ENCODE measurements at places on chromosomes 16 and 17.

DNA sequence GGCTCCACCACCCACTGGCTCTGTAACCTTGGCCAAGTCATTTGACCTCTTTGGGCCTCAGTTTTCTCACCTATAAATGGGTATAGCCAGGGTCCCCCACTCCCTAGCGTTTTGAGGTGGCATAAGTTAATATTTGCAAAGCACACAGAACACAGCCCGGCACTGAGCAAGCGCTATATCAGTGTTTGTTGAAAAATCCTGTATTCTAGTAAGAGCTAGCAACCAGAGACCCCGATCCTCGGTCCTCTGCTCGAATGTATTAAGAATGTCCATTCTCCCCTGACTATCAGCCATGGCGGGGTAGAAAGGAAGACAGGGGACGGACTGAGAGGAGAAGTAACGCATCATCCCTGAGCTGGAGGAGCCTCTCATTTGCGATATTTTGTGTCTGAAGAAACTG, 131.2 kb downstream of the IRF8 start:
- no peak for DNase-seq

DNA sequence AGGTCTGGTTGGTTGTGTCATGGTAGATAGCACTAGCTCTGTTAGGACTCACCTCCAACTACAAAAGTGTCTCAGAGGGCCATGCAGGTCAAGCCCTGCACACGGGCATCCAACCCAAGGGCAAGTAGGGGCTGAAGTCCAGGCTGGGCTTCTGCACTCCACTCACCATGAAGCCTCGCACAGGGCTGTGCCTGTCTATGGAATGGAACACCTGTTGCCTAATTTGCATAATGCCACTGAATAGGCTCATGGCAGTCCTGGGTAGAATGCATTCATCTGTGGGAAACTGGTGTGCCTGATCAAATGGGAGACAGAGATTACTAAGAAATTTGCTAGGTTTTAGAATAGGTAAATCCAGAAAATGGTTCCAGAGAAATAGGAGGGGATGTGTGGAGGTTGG, 8.0 kb upstream of the AKAP1 start:
- no peak for DNase-seq

GRCh38 chr16:2586241-2586640, 48.4 kb downstream of the PDPK1 start:
- no peak for DNase-seq

DNA sequence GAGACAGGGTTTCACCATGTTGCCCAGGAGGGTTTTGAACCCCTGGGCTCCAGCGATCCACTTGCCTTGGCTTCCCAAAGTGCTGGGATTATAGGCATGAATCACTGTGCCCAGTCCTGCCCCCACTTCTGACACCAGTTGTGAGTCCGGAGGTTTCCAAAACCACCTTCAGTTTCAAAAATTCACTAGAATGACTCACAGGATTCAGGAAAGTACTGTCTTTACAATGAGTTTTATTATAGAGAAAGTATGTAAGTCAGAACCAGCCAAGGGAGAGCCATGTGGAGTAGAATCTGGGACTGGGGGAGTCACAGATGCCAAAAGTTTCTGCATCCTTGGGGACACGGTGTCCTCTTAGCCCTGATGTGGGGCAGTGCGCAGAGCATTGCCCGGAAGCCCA, 55.1 kb downstream of the PLD6 start:
- DNase-seq: no peak

GRCh38 chr16:11950388-11950787, 8.5 kb upstream of the NPIPB2 start:
- DNase-seq: no peak

DNA sequence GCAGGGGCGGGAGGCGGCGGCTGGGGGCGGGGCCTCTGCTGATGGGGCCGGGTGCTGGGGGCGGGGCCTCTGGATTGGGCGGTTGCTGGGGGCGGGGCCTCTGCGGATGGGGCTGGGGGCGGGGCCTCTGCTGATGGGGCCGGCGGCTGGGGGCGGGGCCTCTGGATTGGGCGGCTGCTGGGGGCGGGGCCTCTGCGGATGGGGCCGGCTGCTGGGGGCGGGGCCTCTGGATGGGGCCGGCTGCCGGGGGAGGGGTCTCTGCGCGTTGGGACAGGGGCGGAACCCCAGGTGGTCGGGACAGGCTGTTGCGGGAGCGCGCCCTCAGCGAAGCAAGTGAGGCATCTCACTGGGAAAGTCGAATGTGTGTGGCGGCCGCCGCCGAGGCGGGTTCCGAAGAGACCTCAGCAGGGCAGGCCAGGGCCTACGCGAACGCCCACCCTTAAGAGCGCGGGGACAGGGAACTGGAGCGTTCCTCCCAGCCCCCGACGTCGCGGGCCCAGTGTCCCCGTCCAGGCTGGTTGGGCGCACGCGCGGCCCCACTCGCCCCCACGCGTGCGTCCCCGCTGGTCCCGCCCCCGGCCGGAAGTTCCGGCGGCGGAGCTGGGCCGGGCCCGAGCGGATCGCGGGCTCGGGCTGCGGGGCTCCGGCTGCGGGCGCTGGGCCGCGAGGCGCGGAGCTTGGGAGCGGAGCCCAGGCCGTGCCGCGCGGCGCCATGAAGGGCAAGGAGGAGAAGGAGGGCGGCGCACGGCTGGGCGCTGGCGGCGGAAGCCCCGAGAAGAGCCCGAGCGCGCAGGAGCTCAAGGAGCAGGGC, at the start of gene STUB1:
Gene STUB1, plus strand, starts transcription at position 597 of the 811 bp plus-strand sequence. Its CDS starts 116 bp downstream, at position 713.
- DNase-seq: peak; percentile 63

DNA sequence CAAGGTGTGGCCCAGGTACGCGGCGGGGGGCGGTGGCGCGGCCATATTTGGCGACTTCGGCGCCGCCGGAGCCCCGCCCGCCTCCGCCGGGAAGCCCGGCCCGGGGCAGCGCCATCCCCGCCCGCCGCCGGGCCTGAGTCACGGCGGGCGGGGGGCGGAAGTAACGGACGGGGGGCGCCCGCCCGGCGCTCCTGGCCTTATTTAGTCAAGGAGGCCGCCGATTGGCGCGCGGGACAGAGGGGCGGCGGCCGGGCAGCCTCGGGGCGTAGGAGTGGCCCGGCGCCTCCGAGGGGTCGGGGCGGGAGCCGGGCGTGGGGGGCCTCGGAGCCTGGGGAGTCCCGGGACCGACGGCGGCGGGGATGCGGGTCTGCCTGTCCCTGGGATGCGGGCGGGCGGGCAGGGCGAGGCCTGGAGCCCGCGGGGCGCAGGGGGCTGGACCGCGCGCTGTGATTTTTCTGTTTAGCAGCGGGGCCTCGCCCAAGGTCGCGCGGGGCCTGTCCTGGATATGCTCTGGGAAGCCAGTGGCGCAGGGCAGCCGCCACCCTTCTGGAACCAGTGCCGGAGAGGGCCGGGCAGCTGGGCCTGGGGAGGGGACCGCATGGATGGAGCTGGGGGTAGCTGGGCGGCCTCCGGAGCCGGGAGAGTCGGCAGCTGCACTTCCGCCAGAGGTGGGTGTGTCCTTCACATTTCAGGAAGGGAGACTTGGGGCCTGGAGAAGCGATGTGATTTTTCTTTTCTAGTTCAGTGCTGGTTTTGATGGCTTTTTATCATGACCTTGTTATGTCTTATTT, 2.3 kb upstream of the ACTG1 start:
- peak; percentile 41 for DNase-seq

GRCh38 chr16:49292413-49292812, 10.8 kb upstream of the CBLN1 start:
- no peak for DNase-seq

- DNase-seq: no peak
Observed at GRCh38 chr17:65130832-65131231, 6.3 kb upstream of the RGS9 start.

DNA sequence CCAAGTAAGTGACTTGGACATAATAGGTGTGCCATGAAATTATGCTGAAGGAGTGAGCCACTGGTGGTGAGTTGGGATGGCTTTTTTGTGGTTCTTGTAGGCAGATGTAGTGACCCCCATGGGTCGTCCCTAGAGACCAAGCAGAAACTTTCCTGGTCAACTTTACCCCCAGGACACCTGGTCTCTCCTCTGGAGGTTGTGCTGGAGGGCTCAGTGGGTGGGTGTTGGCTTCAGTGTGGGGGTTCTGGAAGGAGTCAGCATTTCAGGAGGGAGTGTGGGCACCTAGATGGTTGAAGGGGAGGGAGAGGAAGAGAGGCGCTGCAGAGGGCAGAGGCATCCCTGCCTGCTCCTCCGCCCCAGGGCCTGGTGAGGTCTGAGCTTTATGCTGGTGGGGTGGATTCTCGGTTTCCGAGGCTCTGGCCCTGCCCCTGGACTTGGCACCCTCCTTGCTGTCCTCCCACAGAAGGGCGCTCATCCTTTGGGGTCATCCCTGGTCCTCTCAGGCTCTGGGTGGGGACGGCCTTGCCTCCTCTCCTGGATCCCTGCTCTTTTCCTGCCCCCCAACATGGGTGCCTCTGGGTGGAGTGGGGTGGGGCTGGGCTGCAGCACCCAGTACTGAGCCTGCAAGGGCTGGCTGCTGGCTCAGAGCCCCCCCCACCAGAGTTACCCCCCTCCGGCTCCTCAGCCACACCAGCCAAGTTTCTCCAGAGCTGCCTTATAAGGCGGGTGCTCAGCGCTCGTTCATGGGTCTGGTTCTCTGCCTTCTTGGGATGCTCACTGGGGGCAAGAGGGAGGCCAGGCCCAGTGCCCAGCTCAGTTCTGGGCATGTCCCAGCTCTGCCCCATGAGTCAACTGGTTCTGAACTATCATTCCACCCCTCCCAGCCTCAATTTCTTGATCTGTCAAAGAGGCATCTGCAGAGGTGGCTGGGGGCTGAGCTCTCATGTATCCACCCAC, 266.8 kb downstream of the SEC14L1 start:
- DNase-seq: no peak

DNA sequence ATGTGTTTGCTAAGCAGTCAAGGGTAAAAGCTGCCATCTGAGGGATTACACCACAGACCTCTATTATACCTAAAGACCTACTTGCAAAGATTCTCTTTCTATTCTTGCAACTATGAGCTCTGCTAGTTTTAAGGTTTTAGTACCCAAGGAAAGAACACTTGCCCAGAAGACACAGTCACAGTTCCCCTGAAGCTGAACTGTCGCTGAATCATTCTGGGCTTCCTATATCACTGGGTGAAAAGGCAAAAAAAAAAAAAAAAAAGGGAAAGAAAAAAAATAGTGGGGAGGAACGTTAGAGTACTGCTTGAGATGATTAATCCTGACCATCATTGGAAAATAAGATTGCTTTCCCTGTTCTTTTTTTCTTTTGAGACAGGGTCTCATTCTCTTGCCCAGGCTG, 37.9 kb downstream of the LYRM1 start:
- no peak for DNase-seq

DNA sequence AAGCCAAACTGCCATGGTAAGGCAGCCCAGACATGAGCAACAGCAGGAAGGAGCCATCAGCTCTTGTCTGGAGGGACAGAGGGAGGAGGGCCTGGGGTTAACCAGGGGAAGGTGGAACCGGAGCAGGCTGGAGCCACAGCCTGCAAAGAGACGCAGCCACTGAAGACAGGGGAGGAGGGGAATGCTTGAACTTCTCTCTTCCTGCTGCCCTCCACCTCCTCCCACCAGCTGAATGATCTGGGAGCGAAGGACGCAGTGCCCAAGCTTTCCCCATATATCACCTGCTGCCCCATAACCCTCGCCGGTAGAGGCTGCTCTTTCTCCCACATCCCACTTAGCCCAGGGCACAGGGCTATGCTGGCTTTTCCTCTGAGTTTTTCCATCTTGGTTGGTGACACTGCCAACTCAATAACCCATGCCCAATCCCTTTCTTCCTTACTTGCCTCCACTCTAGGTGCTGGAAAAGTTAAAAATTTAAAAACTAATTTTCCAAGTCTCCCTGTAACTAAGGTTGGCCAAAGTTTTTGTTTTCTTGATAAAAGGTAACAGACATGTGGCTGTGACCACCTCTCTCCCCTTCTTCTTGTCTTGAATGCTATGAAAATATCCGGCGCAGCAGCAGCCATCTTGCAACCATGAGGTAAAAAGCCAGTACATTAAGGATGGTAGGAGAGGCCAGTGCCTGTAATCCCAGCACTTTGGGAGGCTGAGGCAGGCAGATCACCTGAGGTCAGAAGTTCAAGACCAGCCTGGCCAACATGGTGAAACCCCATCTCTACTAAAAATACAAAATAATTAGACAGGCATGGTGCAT, 21.8 kb upstream of the CACNG4 start:
- no peak for DNase-seq

GRCh38 chr16:68079626-68080344, 5.4 kb upstream of the NFATC3 start:
- no peak for DNase-seq

GRCh38 chr17:75250009-75250471, 11.4 kb downstream of the GGA3 start:
- no peak for DNase-seq

GRCh38 chr17:47200325-47200664, 8.9 kb upstream of the MYL4 start:
- DNase-seq: no peak

GRCh38 chr16:89040391-89040790, 53.3 kb upstream of the ACSF3 start:
- no peak for DNase-seq

- DNase-seq: no peak
Observed at GRCh38 chr16:70157105-70157476, 16.5 kb upstream of the CLEC18C start.

- no peak for DNase-seq
Observed at GRCh38 chr17:17541640-17542001, 45.4 kb upstream of the RASD1 start.

- no peak for DNase-seq
Observed at GRCh38 chr17:15973834-15974233, 25.7 kb downstream of the ZSWIM7 start.

DNA sequence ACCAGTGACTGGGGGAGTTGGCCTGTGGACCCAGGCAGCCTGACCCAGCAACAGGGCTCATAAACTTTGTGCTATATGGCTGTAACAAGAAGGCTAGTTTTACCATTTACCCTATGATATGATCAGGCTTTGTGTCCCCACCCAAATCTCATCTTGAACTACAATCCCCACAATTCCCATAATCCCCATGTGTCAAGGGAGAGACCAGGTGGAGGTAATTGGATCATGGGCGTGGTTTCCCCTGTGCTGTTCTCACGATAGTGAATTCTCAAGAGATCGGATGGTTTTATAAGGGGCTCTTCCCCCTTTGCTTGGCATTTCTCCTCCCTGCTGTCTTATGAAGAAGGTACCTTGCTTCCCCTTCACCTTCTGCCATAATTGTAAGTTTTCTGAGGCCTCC, 111.2 kb upstream of the NLRP1 start:
- DNase-seq: no peak

GRCh38 chr16:84868829-84869472, 49.2 kb downstream of the CRISPLD2 start:
- no peak for DNase-seq

- DNase-seq: no peak
Observed at GRCh38 chr17:43010667-43011308, 4.2 kb downstream of the IFI35 start.

GRCh38 chr16:50568187-50568815, 20.1 kb downstream of the NKD1 start:
- no peak for DNase-seq

DNA sequence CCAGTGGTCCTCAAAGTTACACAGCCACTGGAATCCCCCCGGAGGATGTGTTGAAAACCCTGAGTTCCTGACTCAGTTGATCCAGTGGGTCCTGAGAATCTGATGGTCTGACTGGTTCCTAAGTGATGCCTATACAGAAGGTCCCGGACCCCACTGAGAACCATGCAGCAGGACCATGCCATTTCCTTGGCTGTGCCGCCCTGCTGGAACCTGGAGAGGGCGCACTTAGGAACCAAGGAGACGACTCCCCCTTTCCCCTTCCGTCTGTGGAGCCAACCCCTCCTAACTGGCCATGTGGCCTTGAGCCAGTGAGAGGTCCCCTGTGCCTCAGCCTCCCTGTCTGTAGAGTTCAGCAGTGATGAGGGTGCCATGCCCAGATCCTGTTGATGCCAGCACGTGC, 22.0 kb downstream of the C16orf74 start:
- no peak for DNase-seq

- no peak for DNase-seq
Observed at GRCh38 chr16:87100306-87101058, 216.7 kb downstream of the C16orf95 start.

GRCh38 chr17:77887464-77888241, 70.8 kb upstream of the TNRC6C start:
- no peak for DNase-seq
